ENCODE measurements at places on chromosomes 7 and 10.

- no peak for DNase-seq
Measured at GRCh38 chr7:42238709-42239366, 1.8 kb upstream of the GLI3 start.

DNA sequence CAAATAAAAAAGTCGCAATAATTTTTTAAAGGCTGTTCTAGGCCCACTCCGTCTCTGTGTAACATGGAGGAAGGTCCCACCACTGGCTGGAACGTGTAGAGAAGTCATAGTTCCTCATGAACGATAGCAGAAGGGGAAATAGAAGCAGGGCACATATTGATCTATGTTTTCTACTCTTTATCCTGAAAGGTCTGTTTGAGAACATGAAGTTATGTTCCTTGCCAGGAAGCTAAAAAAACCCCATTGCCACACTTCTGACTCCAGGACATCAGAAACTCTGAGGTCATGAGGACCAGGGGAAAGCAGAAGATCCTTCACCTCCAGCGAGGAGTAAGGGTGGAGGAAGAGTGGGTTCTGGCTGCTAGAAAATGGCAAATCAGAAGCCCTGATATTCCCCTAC, 10.8 kb downstream of the ANKRD22 start:
- DNase-seq, result no peak

- DNase-seq, result no peak
Measured at GRCh38 chr7:125930848-125931247, 1001.2 kb upstream of the POT1 start.

DNA sequence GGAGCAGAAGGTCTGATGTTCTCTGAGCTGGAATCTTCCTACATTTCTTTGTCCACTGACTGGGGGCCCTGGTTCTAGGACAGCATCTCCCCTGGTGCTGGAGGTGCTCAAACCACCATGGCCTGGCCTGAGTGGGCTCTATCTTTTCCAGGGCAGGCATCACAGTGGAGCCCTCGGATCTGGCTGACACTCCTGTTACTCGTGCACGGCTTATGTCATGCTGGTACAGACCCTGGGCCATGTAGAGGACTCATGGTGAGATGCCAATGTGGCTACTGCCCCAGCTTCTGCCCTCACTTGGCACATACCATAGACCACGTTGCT, 96.0 kb downstream of the HIPK2 start:
- DNase-seq, result no peak
